Lung (tissue), 17 donors: ENCODE measurements at places on chromosomes 12 and 14. TPM values are rescaled to one million over a fixed set of nuclear protein-coding genes. Genes with fewer than 3 reads are reported as not detected.

DNA sequence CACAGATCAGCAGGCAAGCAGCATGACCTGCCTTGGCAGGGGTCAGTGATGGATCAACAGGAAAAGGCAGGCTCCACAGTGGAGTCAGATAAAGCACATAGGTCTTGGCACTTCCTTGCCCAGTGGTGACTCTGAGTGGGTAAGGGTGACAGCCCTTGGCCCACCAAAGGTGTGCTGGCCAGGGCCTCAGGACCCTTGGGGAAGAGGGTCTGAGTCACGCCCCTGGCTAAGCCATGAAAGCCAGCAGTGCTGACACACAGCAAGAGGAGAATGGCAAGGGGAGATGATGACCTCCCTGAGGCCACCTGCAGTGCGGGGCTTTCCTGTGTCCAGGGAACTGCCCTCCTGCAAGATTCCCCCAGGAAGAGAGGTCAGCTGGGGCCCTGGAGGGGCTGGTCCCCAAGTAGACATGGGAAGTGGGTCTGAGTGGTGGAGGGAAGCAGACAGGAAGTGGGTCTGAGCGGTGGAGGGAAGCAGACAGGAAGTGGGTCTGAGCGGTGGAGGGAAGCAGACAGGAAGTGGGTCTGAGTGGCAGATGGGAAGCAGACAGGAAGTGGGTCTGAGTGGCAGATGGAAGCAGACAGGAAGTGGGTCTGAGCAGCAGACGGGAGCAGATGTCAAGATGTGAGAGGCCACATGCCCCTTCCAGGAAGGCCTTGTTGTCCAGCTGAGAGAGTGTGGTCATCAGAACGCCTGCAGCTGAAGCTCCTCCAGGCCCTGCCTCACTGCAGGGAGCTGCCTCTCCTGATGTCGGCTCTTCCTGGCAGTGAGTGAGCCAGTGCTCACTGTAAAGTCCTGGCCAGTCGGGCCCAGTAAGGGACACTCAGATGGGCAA, 34.8 kb downstream of the DIO3 start:
- no peak for DNase-seq
- no peaks in the 10 kb centered on the region for H3K27me3 ChIP-seq
- no peaks in the 10 kb centered on the region for H3K36me3 ChIP-seq
- H3K4me1 ChIP-seq = no peaks in the 10 kb centered on the region
- H3K4me3 ChIP-seq = no peak overlapping the region
- peak overlapping the region; percentile 35 for H3K27ac ChIP-seq

DNA sequence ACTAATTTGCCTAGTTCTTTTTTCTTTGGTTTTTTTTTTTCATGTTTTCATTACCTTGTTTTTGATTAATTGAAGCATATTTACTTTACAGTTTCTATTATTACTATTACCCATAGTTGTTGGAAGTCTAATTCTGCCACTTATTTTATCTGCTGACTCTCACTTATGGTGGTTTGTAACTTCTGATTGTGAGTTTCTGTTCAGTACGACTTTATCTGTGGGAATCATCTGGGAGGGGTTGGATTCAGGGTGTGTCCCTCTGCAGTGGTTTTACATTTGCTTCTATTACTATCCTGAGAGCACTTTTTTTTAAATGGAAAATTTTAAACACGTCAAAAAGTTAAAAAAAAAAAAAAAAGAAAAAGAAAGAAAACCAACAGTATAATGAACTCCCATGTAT, 26.4 kb upstream of the SOS2 start:
- no peaks in the 10 kb centered on the region for H3K4me1 ChIP-seq
- no peaks in the 10 kb centered on the region for H3K36me3 ChIP-seq
- no peak for DNase-seq
- H3K27me3 ChIP-seq = no peaks in the 10 kb centered on the region

DNA sequence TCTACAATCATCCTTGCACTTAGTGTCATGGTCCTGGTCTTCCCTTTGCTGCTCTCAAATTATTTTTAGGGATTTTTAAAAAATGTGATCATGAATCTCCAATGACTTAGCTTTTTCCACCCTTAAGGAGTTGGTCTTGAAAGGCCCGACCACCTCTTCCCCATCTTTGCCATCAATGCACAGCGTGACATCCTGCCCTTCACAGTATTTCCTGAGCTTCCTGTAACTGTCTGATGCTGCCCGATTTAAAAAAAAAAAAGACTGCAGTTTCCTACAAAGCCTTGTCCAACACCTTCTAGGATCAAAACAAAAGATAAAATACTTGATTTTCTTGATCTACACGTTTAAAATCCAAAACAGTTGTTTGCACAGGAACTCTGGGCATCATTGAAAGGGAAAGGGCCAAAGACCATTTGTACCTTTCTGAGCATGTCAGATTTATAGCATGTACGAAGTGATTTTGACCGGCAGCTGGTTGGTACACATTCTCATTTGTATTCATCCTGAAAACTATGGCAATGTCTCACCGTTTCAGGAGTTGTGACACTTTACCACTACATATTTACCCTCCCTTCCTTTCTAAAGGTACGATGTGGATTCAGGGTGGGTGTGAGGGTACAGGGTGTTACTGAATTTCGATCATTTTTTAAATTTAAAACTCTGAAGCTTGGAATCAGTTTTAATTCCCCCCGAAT, 7.4 kb upstream of the ELK3 start:
- no peaks in the 10 kb centered on the region for H3K36me3 ChIP-seq
- no peak for DNase-seq

- no peak for DNase-seq
- H3K27me3 ChIP-seq = no peaks in the 10 kb centered on the region
- H3K4me1 ChIP-seq = no peaks in the 10 kb centered on the region
- no peaks in the 10 kb centered on the region for H3K36me3 ChIP-seq
- H3K27ac ChIP-seq = no peak overlapping the region
Observed at GRCh38 chr12:26245175-26245942, 50.0 kb downstream of the SSPN start.

DNA sequence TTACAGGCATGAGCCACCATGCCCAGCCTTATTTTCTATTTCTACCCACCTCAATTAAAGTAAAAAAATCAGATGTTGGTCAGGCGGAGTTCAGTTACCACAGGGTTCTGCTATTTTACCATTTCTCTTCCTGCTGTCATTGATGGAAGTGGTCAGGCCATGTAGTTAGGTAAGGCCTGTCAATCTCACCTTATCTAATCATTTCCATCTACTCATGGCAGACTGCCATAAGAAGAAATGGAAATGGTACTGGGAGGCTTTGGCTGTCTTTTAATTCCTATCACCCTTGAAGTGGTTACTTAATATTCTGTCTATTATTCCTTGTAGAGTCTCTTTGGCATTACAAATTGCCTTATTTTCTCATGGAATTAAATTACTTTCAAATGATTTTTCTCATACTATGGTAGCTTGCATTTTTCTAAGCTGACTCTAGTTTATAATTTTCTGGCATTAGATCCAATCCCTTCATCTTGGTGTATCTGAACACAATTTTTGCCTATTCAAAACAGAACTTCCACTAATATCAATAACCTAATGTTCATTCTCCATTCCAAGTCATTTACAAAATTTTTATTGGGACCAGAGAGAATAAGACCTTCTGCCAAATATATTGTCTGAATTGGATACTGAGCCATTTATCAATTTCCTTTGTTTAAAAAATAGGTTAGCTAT, 198.7 kb downstream of the DACT1 start:
- no peak overlapping the region for H3K27ac ChIP-seq
- H3K27me3 ChIP-seq = peaks cover 2% of the 10 kb centered on the region
- H3K36me3 ChIP-seq = no peaks in the 10 kb centered on the region
- H3K4me3 ChIP-seq = no peak overlapping the region
- DNase-seq = no peak
- H3K4me1 ChIP-seq = peaks cover 21% of the 10 kb centered on the region

- H3K4me1 ChIP-seq = no peaks in the 10 kb centered on the region
- no peak overlapping the region for H3K4me3 ChIP-seq
- DNase-seq = peak; percentile 58
- no peak overlapping the region for H3K27ac ChIP-seq
Observed at GRCh38 chr14:96243785-96244184, 12.2 kb upstream of the BDKRB1 start.

GRCh38 chr12:109762071-109762672, 48.5 kb downstream of the FAM222A start:
- no peaks in the 10 kb centered on the region for H3K27me3 ChIP-seq
- no peak overlapping the region for H3K4me3 ChIP-seq
- no peaks in the 10 kb centered on the region for H3K4me1 ChIP-seq
- no peaks in the 10 kb centered on the region for H3K36me3 ChIP-seq

DNA sequence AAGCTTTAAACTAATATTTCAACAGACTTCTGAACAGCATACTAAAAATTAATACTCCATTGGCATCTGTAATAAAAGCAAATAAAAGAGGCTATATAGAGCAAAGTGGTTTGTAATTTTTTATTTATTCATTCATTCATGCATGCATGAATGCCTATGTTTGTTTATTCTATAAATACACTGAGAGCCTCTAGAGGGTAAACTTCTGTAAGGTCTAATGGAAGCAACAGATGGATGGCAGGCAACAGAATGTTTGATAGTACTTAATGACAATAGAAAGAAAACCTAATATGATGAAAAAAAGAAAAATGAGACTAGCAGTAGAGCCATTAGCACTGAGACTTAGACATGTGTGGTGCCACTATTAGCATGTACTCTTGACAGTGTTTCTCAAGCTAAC, 253.1 kb downstream of the CCDC91 start:
- no peak for DNase-seq
- peaks cover 3% of the 10 kb centered on the region for H3K4me1 ChIP-seq
- H3K36me3 ChIP-seq = no peaks in the 10 kb centered on the region
- no peaks in the 10 kb centered on the region for H3K27me3 ChIP-seq
- no peak overlapping the region for H3K4me3 ChIP-seq
- no peak overlapping the region for H3K27ac ChIP-seq

GRCh38 chr12:105674871-105675699, 344.6 kb downstream of the C12orf75 start:
- no peaks in the 10 kb centered on the region for H3K36me3 ChIP-seq
- H3K4me3 ChIP-seq = no peak overlapping the region
- peaks cover 19% of the 10 kb centered on the region for H3K4me1 ChIP-seq
- no peaks in the 10 kb centered on the region for H3K27me3 ChIP-seq
- peak overlapping the region; percentile 48 for H3K27ac ChIP-seq

- H3K27ac ChIP-seq = no peak overlapping the region
- H3K4me1 ChIP-seq = no peaks in the 10 kb centered on the region
- H3K27me3 ChIP-seq = no peaks in the 10 kb centered on the region
- H3K4me3 ChIP-seq = no peak overlapping the region
- DNase-seq = no peak
Observed at GRCh38 chr14:100622708-100623485, 35.7 kb upstream of the BEGAIN start.

DNA sequence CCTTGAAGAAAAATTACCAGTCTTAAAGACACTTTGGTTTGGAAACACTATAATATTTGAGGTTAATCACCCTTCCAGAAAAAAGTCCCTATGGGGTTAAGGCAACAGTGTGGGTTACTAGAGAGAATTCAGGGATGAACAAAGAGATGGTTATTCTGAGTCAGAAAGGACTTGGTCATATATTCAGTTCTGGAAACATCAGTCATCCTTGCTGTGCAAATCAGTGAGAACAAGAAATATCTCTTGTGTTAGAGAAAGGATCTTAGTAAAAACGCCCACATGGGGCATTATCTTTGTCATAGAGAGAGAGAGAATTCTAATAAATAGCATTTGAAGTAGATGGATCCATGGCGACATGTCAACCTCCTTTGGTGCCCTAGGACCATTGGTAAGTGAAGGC, 59.4 kb upstream of the E2F7 start:
- H3K4me1 ChIP-seq = no peaks in the 10 kb centered on the region
- H3K36me3 ChIP-seq = no peaks in the 10 kb centered on the region
- H3K27me3 ChIP-seq = no peaks in the 10 kb centered on the region
- DNase-seq = no peak

DNA sequence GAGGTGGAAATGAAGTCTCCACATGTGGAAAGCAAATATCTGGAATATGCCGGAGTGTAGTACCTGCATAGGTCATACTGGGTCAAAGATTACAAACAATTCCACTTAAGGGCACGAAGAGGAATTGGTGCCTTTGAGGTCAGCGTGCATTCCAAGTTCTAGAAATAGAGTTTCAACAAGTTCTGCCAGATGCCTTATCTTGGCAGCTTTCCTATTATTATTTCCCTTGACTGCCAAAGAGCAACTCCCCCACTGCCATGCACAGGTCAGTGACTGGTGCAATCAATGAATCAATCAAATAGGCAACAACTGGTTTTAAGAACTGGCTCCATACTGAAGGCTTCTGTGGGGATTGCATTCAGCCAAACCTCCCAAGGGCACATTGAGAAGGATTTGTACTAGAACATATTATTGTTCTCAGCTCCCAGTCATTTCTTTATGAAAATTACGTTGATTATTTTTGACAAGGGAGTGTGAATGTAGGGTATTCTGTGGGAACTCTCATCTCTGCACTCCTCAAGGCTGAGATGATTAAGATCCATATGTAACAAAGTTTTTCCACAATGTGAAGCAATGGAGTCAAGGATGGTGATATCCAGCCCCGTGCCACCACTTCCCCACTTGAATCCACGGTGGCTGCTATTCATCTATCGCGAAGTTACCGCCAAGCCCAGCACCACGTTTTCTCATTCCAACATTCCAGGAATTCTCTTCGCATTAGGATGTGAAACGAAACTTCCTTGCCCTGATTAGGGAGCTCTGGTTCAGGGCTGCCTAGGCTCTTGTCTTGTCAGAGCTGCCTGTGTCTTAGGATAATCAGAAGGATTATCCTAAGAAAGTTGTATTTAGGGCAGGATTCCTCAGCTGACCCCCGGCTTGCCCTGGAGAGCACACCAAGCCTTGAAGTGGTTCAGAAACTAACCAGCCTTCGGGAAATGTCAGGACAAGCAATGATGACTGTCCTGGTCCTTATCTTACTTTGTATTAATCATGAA, 115.1 kb upstream of the PCED1B start:
- peak; percentile 7 for DNase-seq
- no peak overlapping the region for H3K4me3 ChIP-seq
- H3K36me3 ChIP-seq = no peaks in the 10 kb centered on the region

DNA sequence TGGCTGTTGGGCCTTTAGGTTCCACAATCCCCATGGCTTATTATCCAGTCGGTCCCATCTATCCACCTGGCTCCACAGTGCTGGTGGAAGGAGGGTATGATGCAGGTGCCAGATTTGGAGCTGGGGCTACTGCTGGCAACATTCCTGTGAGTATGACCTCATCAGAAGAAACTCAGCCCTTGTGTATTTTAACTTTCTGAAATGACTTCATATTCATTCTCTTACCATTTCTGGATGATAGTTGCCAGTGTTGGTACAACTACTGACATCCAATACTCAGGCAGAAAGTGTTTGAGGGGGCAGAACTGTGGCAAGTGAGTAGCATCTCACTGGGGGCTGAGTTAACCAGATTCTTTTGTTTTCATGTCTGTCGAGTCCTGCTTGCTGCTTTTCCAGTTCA, 2.3 kb downstream of the DAZAP2 start:
- peaks cover 18% of the 10 kb centered on the region for H3K36me3 ChIP-seq
- no peaks in the 10 kb centered on the region for H3K27me3 ChIP-seq
- H3K4me3 ChIP-seq = no peak overlapping the region
- H3K4me1 ChIP-seq = peaks cover 14% of the 10 kb centered on the region
- no peak overlapping the region for H3K27ac ChIP-seq
- DNase-seq = no peak

- H3K4me1 ChIP-seq = peaks cover 44% of the 10 kb centered on the region
- H3K36me3 ChIP-seq = peaks cover 29% of the 10 kb centered on the region
- DNase-seq = no peak
Observed at GRCh38 chr12:6605421-6606330, 1.5 kb downstream of the CHD4 start.

GRCh38 chr14:76770521-76771436, 9.5 kb downstream of the VASH1 start:
- peaks cover 5% of the 10 kb centered on the region for H3K36me3 ChIP-seq
- peak overlapping the region; percentile 28 for H3K27ac ChIP-seq
- H3K27me3 ChIP-seq = no peaks in the 10 kb centered on the region
- no peak overlapping the region for H3K4me3 ChIP-seq
- DNase-seq = peak; percentile 11
- peaks cover 24% of the 10 kb centered on the region for H3K4me1 ChIP-seq

The LGR5 gene
- total RNA-seq = 1.4 TPM

The ACSM4 gene
- total RNA-seq = not detected

The CABP1 gene
- total RNA-seq = 0.63 TPM

The KRT6A gene
- 0.65 TPM for total RNA-seq

The RHNO1 gene
- 14.2 TPM for total RNA-seq

The HNRNPC gene
- 302 TPM for total RNA-seq

The TRIM9 gene
- 0.63 TPM for total RNA-seq
